Posterior cingulate gyrus (tissue), 11 donors: ENCODE measurements at places on chromosomes 7 and 10.

- no peak for DNase-seq
Observed at GRCh38 chr10:29908962-29909361, 150.4 kb downstream of the JCAD start.

GRCh38 chr10:89738551-89739209 lies 37.3 kb downstream of the KIF20B start:
- no peak for DNase-seq

- DNase-seq, result no peak
Observed at GRCh38 chr7:7438851-7439250, 96.8 kb downstream of the COL28A1 start.

DNA sequence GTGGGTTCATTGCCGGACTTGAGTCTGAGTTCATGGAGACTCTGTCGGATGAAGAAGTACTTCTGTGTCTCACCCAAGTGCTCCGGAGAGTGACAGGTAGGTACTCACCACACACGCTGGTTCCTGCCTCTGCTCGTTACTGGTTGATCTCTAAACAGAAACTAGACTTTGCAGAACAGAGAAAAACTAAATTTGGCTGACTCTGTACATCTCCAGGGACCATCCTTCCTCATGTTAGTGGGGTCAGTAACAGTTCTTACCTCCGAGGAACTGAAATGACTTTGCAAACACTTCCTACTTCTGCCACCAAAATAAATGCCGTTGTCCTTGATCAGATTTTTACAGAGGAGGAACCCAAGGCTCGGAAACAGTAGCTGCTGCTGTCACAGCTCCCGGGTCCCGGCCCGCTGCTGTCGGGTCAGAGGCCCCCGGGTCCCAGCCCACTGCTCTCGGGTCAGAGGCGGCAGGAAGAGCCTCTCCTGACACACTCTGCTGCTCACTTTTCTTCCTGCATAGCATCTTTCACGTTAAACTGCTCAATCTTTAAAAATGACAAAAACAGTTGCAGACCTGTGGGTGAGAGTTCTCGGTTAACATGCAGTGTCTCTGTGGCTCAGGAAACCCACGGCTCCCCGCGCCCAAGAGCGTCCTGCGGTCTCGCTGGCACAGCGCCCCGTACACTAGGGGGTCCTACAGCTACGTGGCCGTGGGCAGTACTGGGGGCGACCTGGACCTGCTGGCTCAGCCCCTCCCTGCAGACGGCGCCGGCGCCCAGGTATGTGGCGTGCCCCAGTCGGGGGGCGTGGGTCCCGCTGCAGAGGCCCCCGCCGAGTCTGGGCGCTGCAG lies 4.8 kb upstream of the MTG1 start:
- DNase-seq, result peak; percentile 83

DNA sequence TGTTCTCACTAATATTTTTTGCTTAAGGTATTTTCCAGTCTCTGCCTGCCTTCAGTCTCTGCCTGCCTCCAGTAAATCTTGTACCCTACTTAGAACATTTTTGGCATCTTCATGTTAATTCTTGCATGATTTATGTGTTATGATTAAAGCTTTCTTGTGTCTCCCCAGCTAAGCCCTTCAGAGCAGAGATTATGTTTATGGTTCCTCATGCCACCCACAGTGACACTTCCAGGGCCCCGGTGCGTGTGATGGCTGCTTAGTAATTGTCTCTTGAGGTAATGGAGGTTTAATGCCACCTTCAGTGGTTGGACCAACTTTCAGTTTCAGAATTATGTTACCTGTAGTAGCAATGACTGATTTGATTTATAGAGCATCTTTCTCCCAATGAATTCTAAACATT lies 70.6 kb upstream of the MET start:
- no peak for DNase-seq

GRCh38 chr10:7239312-7239985 lies 171.4 kb downstream of the SFMBT2 start:
- no peak for DNase-seq

GRCh38 chr10:103926722-103927319 lies 8.8 kb upstream of the STN1 start:
- DNase-seq, result no peak

DNA sequence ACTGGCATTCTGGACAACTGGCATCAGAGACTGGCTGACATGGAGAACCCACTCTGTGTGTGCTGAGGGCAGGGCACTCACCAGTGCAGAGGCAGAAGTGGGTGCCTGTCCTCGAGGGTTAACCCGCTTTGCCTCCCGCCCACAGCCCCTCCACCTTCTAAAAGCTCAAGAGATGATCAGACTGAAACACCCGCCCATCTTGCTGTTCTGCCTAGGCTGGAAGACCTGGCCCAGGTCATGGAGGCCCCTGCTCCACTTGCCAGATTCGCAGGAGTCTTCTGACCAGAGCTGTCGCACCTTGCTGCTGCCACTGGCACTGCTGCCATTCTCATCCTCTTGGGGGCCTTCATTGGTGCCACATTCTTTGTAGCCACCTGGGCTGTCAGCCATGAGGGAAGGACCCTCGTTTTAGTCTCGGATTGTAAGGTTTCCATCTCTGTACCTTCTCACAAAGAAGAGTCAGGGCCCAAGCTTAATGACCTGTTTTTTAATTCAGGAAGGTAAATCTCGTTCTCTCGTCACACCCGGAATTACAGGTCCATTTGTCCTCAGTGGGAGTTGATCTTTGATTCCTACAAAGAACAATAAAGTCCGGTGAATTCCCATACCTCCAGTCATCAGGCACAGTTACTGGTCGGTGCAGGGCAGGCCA lies 1.9 kb downstream of the CYREN start:
- DNase-seq, result no peak

- no peak for DNase-seq
Observed at GRCh38 chr10:18500576-18500975, 150.8 kb downstream of the NSUN6 start.

DNA sequence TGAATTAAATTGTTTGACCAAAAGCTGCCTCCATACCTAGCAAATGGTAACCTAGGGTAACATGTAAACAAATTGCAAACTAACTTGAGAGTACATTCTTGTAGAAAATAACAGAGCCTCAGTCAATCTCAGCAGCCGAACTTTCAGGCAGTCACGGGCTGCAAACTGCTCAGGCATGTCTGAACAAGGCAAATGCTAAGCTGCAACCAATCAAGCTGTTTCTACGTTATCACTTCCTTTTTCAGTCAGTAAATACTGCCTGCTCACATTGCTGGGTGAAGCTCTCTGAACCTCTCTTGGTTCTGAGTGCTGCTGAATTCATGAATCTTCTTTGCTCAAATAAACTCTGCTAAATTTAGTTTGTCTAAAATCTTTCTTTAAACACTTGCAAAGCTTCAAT lies 1212.4 kb downstream of the SORCS1 start:
- no peak for DNase-seq

DNA sequence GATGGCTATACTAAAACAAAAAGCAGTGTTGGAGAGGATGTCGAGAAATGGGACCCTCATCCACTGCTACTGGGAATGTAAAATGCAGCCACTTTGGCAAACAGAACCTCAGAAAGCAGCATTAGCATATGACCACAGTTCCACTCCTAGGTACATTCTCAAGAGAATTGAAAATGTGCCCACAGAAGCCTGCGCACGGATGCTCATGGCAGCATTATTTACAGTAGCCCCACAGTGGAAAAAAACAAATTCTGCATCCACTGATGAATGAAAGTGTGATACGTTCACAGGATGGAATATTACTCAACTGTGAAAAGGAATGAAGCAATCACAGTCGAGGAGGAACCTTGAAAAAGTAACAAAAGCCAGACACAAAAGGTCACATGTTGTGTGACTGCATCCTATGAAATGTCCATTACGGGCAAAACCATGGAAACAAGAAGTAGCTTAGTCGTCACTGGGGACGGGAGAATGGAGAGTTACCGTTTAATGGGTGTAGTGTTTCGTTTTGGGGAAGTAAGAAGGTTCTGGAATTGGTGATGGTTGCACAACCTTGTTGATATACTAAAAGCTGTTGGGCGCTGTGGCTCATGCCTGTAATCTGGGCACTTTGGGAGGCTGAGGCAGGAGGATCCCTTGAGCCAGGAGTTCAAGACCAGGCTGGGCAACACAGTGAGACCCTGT lies 2.5 kb upstream of the UPK3B start:
- DNase-seq, result no peak

- no peak for DNase-seq
Observed at GRCh38 chr10:24153031-24153430, 55.9 kb upstream of the KIAA1217 start.

DNA sequence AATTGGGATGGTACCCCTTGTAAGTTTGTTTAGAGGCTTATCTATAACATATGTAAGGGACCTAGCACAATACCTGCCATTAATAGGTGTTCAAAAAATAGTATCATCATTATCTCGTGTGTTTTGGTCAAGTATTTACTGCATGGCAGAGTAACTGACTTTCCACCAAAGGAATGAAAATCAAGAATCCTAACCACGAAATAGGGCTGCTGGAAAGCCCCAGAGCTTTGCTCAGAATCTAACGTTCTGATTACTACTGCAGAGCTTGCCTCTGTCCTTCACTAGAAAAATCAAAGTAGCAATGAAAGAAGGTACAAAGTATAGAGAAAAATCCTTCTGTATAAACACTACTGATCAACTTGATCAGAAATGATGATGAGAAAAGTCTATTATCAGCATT lies 34.9 kb downstream of the DCLRE1C start:
- DNase-seq, result no peak

- no peak for DNase-seq
Observed at GRCh38 chr10:52757773-52758172, 14.8 kb downstream of the MBL2 start.

GRCh38 chr7:66176914-66177313 lies 28.2 kb upstream of the TPST1 start:
- no peak for DNase-seq

GRCh38 chr7:102310414-102310815 lies 23.7 kb downstream of the SH2B2 start:
- peak; percentile 84 for DNase-seq

- DNase-seq, result no peak
Observed at GRCh38 chr10:68301790-68302502, 29.9 kb upstream of the HNRNPH3 start.

- DNase-seq, result no peak
Observed at GRCh38 chr10:69786791-69787190, 14.9 kb upstream of the COL13A1 start.

DNA sequence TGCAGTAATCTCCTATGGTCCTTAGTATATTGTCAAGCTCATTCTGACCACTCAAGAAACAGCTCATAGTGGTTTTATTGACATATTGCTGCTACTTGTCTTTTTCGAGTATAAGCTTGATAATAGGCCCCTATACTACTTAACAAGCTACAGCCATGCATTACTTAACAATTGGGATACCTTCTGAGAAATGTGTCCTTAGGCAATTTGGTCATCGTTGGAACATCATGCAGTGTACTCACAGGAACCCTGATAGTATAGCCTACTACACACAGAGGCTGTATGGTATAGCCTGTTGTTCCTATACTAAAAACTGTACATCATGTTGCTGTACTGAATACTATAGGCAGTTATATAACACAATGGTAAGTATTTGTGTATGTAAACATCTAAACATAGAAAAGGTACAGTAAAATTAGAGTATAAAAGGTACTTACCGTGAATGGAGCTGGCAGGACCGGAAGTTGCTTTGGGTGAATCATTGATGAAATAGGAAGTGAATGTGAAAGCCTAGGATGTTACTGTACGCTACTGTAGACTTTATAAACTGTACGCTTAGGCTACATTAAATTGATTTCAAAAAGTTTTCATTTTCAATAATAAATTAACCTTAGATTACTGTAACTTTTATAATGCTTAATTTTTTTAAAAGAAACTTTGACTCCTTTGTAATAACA lies 160.9 kb downstream of the LRRC4 start:
- no peak for DNase-seq

DNA sequence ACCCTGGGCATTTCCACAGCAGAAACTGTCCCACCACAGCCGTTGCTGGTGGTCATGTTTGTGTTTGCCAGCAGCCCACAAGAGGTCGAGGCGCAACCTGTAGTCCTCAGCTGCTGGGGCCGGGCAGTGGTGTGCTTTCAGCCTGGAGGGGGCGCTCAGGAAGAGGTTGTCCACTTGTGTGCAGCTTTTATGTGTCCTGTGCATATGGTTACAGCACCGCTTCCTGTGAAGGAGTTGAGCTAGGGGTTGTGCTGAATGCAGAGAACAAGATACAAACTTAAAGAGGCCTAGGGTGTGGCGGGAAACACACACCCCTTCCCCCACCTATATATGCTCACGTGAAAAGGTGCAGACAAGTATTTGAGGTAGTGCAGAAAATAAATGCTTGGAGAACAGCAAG lies 29.5 kb upstream of the PFKFB3 start:
- no peak for DNase-seq

GRCh38 chr10:34037499-34037898 lies 703.0 kb upstream of the NRP1 start:
- no peak for DNase-seq

GRCh38 chr7:29469976-29470557 lies 93.6 kb upstream of the PRR15 start:
- DNase-seq, result no peak

DNA sequence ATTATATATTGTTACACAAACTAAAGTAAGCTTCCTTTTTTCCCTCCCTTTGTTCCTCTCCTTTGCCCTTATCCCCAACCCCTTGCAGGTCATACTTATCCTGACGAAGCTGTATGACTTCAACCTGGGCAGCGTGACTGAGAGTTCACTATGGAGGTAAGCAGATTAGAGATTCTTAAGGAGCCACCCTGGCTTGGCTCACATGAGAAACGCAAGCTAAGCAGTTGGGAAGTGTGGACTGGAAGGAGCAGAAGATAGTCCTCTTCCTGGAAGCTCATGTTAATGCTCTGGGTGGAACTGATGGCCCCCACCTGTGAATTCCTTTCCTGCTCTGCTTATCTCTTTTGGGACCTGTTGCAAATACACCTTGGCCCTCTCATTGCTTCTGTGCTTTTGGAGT lies 201.6 kb downstream of the SORCS3 start:
- no peak for DNase-seq

GRCh38 chr10:97974526-97975525 lies 55.6 kb downstream of the CRTAC1 start:
- DNase-seq, result peak; percentile 90

DNA sequence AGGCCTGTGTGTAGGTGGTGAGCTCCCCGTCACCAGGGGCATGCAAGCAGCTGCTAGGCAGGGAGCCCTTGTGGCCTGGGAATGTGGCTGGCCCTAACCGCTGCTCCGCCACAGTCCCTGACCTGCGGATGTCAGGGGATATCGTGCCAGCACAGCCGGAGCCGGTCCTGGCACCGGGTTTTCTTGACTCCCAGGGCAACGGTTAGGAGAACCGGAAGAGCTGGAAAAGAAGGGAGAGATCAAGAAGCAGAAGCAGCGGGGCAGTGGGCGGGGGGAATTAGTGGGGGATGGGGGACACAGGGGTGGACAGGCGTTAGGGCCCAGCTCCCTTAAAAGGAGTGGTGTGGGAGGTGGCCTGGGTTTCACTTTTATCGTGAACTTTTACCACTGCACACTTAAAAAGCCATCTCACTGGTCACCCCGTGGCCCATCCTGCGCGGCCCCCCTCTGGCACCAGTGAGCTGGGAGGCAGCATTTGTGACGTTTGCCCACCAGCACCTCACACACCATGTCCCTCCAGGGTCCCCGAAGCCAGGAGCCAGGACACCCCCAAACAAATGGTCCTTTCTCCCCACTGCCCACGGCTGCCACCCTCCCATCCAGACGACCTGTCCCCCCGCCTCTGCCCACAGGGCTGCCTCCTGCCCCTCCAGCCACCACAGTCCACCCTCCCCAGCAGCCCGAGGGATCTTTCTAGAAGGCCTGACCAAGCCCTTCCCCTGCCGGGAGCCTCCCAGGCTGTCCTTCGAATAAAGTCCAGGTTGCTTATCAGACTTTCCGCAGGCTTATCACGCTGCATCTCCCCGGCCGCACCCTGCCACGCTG lies 1.8 kb upstream of the MICALL2 start:
- DNase-seq, result no peak
